GM06990 (cell line): ENCODE measurements at places on chromosomes 1 and 21.

- peak; percentile 38 for DNase-seq
These were observed 850 bp downstream of the SESN2 start for GRCh38 chr1:28259934-28260802.

DNA sequence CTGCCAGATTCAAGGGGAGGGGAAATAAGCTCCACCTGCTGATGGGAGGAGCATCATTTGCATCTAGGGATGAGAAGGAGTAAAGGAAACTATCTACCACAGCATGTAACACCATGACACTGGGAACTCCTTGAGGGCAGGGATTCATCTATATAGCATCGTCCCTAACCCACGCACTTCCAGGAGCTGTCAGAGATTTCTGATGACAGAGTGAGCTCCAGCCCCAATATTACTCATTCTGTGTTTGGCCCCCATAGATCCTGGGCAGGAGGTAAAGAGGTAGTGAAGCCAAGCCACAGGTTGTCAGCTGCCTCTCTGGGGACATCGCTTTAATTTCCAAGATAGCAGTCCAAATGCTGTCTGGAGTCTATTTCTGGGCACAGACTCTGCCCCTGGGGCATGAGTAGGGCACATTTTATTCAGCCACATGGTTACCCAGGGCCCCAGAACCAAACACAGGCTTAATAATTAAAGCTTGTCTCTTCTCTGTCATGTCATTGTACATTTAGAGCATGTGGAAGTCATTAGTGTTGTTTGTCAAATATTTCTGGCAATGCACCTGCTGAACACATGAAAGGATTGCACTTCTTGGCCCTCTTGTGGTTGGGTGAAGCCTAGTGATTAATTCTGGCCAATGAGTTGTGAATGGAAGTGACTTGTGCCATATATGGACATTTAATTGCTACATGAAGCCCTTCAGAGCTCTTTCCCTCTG lies 105.9 kb upstream of the POU3F1 start:
- no peak for DNase-seq

GRCh38 chr1:11893907-11894251 lies 32.3 kb downstream of the KIAA2013 start:
- peak; percentile 36 for DNase-seq

- DNase-seq, result no peak
These were observed 11.7 kb upstream of the PLPPR4 start for GRCh38 chr1:99252630-99253029.

GRCh38 chr1:8364528-8365442 lies 46.9 kb downstream of the SLC45A1 start:
- no peak for DNase-seq

DNA sequence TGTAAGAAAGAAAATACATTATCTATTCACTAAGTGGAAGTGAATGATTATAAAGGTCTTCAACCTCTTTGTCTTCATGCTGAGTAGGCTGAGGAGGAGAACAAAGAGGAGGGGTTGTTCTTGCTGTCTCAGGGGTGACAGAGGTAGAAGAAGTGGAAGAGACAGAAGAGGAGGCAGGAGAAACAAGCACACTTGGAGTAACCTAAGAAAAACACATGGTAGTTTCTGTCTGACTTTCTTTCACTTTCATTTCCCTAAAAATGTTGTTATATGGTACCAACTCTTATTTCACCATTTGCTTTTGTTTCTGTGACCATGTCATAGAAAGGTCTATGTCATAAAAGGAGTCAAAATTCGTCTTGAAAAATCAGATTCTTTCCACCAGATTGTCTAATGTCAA lies 696.6 kb upstream of the BRINP3 start:
- peak; percentile 22 for DNase-seq

- DNase-seq, result peak; percentile 31
These were observed 472.7 kb downstream of the PLPP3 start for GRCh38 chr1:56106531-56107274.
